ENCODE measurements at places on chromosomes 12 and 14.

GRCh38 chr12:97397008-97397407, 65.6 kb upstream of the RMST start:
- no peak for DNase-seq

DNA sequence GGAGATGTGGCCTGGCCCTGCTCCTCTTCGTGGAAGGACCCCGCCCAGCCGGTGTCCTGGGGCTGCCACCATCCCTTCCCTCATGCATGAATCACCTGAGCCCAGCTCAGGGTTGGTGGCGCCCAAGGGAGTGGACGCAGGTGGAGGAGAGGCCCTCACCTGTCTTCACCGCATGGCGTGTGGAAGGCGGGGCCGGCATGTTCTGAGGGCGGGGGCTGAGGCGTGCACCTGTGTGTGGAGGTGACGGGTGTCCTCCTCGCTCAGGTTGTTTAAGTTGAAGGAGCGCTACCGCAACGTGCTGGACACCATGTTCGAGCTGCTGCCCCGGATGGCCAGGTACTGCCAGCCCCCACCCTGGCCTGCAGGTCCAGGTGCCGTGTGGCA, 47.0 kb downstream of the SLC8B1 start:
- DNase-seq: no peak

DNA sequence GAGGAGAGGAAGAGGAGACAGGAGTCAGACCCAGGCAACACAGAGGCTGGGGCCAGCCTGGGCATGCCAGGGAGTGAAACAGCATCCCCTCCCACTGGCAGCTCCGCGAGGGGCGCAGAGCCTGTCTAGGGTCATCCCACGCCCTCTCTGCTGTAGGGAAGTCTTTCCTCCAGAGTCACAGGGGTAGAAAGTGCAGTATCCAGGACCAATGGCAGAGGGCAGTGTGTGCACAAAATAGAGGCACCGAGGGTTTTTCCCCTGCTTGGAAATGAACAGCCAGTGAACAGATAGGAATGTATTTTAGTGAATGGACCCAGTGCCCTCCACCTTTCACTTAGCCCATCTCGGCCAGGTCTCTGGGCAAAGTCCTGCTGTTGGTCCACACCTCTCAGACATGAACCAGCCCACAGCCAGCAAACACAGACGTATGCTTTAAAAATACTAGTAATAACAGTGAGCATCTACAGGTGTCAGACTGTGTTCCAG, 9.4 kb upstream of the KRT74 start:
- DNase-seq: peak; percentile 77

- DNase-seq: no peak
These were observed 51.5 kb downstream of the LMNTD1 start for GRCh38 chr12:25501549-25501948.

- no peak for DNase-seq
These were observed 650 bp upstream of the PTGER2 start for GRCh38 chr14:52313462-52313861.

DNA sequence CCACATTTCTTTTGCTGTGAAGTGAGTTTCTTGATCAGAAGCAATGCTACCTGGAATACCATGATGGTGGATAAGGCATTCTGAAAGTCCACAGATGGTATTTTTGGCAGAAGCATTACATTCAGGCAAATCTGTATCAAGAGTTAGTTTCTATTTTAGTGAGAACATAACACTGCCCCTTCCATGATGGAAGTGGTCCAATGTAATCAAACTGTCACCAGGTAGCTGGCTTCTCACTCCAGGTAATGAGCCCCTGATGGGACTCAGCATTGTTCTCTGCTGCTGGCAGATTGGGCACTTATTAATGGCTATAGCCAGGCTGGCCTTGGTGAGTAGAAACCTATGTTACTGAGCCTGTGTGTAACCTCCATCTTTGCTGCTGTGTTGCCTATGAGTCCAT, 80.7 kb downstream of the KCNA5 start:
- DNase-seq: no peak

DNA sequence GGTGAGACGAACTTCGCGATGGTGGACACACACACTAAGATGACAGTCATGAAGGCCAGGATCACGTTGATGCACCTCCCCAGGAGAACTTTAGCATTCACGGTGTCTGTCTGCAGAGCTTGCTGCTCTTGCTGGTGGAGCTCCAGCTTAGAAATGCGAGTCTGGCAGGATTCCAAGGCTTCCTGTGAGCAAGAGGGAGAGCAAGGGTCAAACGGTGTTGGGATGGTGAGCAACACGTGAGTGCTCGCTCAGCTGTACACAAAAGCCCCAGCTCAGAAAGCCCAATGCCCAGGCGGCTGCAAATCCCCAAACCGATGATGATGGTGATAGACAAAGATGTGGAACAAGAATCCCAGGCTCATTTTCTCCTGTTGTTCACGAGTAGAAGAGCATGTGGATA, 78.8 kb downstream of the TMCC3 start:
- DNase-seq: no peak

- no peak for DNase-seq
These were observed 52.7 kb upstream of the ZDHHC17 start for GRCh38 chr12:76711241-76711640.

- DNase-seq: no peak
These were observed 581 bp downstream of the ARG2 start for GRCh38 chr14:67620217-67620785.

- no peak for DNase-seq
These were observed 353.8 kb downstream of the AACS start for GRCh38 chr12:125418902-125419564.

- no peak for DNase-seq
These were observed 125.5 kb downstream of the ZFP36L1 start for GRCh38 chr14:68667313-68667791.

GRCh38 chr14:51244591-51244990, 4.5 kb downstream of the TMX1 start:
- no peak for DNase-seq

DNA sequence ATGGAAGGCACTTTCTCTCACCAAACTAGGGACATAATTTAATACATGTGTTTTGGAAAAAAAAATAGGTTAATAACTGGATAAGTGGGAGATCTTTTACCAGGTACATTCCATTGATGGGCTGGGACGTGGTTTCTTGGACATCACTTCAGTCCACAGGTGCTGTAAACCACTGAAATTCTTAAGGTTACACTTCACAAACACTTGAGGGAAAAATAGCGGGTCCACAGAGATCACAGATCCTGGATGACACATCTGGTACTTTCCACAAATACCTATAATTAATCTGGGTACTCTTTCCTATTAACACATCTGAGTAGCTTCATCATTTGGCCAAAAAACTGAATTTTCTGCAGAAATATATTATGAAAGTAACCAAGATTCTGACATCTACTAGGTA, 85.0 kb downstream of the POLR3B start:
- no peak for DNase-seq

DNA sequence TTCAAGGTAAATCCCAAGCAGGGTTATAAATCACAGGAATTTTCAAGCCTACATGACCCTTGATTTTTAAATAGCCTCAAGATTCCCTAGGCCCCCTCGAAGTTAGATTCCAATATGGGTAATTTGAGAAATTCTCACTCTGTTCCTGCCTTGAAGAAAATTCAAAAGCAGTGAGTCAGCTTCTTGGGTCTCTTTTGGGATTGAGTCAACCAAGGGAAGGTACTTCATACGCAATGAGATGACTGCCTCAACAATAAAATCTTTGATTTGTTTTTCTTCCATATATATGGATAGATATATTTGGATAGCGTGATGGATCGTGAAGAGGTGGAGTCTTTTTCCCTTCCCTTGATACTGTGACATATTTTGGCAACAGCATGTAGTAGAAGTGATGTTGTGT, 180.4 kb upstream of the ATP2B1 start:
- no peak for DNase-seq

- DNase-seq: no peak
These were observed 59.0 kb upstream of the STXBP6 start for GRCh38 chr14:25108959-25109358.

GRCh38 chr12:3944620-3945019, 71.4 kb upstream of the PARP11 start:
- DNase-seq: no peak

DNA sequence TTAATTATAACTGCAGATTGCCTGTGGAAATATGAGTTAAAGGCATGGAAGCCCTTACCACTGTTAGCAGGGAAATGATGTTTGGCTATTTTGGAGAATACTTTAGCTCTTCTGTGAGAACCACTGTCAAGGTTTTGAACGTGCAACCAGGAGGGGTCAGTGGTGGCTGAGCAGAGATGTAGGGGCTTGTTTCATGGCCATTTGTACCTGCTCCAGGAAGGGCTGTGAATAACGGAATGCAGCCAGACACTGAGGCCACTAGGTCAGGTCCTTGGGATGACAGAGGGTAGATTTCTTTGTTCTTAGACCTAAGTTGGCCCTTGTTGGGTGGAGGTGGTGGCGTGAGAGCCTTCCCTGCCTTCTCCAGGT, 8.3 kb downstream of the TRAF3 start:
- DNase-seq: no peak

DNA sequence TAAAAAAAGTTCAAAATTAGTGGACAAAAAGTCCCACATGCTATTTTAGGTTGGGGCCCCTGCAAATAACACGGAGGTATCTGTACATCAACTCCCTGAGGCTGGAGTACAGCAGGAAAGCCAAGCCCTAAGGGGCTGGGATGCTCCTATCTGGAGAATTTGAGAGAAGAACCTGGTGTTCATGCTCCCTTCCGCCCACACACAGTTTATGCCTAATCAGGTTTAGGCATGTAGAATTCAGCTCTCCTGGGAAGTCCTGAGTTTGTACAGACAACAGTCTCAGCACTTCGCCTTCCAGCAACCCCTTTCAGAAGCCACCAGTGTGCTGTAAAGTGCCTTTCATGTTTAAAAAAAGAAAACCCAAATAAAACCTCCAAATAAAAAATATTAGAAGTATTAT, 237.3 kb upstream of the GRIP1 start:
- no peak for DNase-seq

GRCh38 chr14:102778338-102779083, 1.3 kb downstream of the TRAF3 start:
- DNase-seq: no peak

- no peak for DNase-seq
These were observed 140.5 kb downstream of the ADGRD1 start for GRCh38 chr12:131093971-131094830.

- DNase-seq: peak; percentile 10
These were observed 29.0 kb downstream of the SERPINA11 start for GRCh38 chr14:94423453-94424056.

GRCh38 chr12:44874981-44875416, 1.1 kb downstream of the NELL2 start:
- DNase-seq: no peak

DNA sequence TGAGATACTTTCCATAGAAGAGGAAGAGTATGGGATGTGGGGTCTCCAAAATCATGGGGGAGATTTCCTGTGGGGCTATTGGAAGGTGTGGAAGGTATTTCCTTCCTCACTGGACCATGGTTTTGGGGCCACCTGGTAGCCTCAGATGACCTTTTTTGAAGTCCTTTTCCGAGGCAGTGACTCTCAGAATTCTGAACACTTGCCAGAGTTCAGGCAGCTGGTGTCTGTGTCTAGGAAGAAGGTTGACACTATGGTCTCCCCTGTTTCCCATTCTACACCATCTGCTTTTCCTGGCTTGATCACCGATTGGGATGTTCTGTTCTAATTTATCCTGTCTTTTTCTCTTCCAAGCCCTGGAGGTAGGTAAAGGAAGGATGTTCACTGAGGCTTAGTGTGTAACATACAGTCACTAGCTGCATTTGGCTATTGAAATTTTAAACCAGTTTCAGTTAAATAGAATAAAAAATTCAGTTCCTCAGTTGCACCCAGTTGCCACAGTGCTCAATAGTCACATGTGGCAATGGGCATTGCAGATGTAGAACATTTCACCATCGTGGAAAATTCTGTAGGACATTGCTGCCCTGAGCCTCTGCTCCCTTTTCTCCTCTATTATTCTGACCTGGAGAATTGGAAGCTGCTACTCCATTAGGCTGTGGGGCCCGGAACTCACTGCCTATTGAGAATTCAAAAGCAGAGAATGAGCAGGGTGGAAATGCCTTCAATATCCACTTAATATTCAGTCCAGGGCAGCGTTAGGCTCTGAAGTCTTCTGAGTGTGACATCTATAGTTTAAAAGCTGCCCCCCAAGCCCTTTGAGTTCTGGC, 11.0 kb upstream of the PLEKHG3 start:
- no peak for DNase-seq
